Heart left ventricle (tissue), 16 donors: ENCODE measurements at places on chromosomes 2 and 18. TPM values are rescaled to one million over a fixed set of nuclear protein-coding genes. Genes with fewer than 3 reads are reported as not detected.
A peak's percentile ranks its signal among the peaks of the same experiment; 100 is the strongest.

Gene DES
- total RNA-seq: 27,245 TPM

Gene IFIH1
- 5.5 TPM for total RNA-seq

Gene CYTIP
- 1.9 TPM for total RNA-seq

Gene HAAO
- 2.1 TPM for total RNA-seq

Gene FAM237A
- total RNA-seq: not detected

Gene EXOC6B
- total RNA-seq: 188 TPM

Gene SPP2
- total RNA-seq: not detected

Gene GALNT3
- total RNA-seq: 0.16 TPM

Gene TGFA
- 1.1 TPM for total RNA-seq

Gene SPATS2L
- 103 TPM for total RNA-seq

Gene SCN7A
- 9.0 TPM for total RNA-seq

Gene FAM136A
- 22.0 TPM for total RNA-seq

Gene OSBPL6
- 3.9 TPM for total RNA-seq

- no peak for DNase-seq
These were observed 799.3 kb downstream of the BCL11A start for GRCh38 chr2:59754011-59754735.

DNA sequence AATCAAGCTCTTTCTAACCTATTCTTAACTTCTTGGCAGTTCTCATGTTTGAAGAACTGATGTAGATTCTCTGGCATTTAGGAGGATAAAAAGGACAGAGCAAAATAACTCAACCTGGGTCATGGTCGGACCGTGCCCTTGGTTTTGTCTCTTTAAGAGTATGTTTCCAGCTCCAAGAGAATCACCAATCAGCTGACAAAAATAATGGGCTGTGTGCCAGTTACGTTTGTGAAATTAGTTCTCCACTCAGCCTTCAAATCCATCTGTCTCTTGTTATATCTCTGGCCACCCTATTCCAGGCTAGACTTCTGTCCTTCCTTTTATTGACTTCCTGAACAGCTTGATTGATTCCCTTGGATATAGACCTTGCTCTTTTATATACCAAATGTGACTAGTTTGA is 225.7 kb downstream of the EPHA4 start:
- no peak for DNase-seq

GRCh38 chr18:46281185-46282176 is 177.3 kb downstream of the HAUS1 start:
- DNase-seq: peak; percentile 57

DNA sequence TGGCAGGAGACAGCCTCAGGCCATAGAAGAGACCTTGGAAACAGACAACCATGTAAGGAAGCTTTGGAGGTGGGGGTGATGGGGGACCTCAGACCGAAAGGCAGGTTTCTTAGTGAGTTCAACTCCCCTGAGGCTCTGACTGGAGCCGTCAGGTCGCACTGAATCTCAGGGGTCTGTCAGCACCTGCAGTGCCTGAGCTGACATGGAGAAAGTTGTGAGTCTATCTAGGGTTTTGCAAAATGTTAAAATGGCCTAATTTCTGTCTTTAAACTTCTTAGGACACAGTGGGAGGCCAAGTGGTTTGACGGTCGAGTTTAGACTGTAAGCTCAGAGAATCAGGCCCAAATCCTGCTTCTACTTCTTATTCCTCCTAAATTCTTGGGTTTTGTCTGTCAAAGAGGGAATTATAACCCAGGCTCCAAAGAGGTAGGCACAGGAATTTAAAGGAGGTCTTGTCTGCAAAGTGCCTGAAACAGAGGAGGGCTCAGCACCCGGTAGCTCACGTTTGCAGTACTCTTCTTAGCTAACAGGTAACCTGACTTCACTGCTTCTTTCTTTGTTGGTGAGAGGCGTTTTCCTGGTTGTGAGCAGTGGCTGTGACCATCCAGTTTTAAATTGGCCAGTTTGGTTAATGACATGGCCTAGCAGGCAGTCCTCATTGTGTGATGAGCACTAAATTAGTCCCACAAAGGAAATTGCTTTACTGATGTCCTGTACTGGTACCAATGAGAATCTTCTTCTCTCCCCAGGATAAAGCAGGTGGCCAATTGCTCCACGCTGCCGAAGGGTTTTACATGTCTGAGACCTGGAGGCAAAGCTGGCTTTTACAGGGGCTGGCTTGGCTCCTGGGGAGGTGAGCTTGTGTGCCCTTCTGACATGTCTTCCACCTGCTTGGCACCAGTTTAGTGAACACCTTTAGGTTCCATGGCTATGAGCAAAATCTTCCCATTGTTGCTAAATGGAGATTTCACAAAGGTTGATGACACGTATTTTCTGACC is 95.7 kb downstream of the MYCN start:
- DNase-seq: no peak

DNA sequence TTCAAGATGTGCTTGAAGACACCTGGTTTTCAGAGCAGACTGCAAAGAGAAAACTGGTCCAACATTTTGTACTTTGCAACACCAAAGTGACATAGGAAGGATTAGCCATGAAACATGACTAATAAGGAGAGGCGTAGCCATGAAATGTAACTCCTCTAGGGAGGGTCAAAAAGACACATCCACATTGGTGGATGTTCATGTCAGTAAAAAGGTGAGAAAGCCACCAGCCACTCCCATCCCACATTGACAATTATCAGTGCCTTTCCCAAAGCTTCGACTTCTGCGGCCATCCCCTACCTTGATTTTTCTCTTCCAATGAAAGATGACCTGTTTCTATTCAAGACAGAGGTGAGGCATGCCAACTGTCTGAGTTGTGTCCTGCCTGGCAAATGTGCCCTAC is 223.2 kb downstream of the ALK start:
- DNase-seq: no peak

- no peak for DNase-seq
These were observed 160.8 kb downstream of the AGPS start for GRCh38 chr2:177553176-177553884.

- DNase-seq: no peak
These were observed 24.0 kb downstream of the MAIP1 start for GRCh38 chr2:199979398-199979797.

GRCh38 chr18:27769152-27769551 is 407.8 kb downstream of the CDH2 start:
- DNase-seq: no peak

- no peak for DNase-seq
These were observed 78.3 kb downstream of the TAF4B start for GRCh38 chr18:26304511-26304910.

DNA sequence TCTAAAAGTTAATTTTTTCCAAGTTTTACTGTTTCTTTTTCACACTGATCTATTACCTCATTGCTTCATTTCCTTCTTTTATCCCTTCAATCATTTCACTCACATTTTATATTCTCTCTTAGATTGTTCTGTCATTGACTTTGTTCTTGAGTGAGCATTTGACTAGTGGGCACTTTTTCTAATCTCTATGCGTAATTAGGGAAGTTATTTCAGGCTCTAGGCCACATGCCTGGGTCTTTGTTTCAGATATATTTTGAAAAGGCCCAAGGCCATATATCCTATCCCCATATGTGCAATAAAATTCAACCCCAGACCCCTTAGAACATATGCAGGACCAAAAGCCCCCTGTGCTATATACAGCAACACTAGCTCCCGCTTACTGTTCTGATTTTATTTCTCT is 61.2 kb downstream of the MSH6 start:
- no peak for DNase-seq

DNA sequence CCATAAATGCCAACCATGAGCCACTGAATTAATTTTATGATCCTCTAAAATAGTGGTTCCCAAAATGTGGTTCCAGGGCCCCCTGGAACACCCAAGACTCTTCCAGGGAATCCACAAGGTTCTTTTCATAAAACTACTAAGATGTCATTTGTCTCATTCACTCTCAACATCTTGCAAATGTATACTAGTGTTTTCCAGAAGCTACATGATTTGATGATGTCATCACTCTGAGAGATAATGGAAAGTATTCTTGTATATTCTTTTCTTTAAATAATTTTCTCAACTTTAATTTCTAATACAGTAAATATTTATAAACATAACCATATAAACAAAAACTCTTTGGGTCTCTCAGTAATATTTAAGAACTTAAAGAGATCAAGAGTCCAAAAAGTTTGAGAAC is 57.0 kb downstream of the NRXN1 start:
- DNase-seq: no peak

- DNase-seq: no peak
These were observed 1.5 kb downstream of the CTDSP1 start for GRCh38 chr2:218400930-218401881.

DNA sequence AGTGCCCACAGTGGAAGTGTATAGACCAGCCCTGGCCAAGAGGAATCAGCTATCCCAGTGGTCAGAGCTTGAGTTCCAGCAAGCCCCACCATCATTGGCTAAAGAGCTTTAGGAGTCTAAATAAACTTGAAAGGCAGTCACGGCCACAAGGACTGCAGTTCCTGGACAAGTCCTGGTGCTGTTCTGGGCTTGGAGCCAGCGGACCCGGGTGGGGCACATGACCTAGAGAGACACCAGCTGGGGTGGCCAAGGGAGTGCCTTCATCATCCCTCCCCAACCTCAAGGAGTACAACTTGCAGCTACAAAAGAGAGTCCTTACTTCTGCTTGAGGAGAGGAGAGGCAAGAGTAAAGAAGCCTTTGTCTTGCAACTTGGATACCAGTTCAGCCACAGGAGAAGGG is 439.8 kb upstream of the TMEFF2 start:
- no peak for DNase-seq

DNA sequence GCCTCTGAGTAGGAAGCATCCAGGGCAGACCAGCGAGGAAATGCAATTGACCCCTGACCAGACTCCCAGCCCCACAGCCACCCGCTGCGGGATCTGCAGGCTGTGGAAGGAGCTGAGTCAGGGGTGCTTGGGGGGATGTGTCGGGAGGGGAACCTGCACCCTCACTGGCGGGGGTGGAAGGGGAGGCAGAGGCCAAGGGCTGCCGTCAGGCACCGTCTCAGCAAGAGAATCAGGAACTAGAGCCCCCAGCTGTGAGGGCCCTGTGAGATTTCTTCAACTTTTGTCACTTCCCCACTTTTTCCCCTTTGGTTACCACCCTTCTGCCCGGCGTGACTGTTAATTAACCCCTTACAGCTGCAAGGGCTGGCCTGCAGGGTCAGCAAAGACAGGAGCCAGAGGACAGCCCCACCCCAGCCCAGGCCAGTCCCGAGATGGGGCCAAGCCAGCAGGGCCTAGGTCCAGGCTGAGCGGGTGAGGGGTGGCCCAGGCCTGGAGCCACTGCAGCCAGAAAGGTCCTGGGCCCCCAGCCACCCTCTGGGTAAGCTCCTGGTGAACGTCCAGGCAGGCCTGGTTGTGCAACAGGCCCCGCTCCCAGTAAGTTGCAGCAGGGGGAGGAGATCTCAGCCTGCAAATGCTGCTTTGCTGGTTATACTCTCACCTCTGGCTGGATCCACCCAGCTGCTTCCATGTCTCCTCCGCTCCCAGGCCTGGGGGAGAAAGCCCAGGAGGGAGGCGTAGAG is 147.0 kb upstream of the ID2 start:
- DNase-seq: peak; percentile 87

DNA sequence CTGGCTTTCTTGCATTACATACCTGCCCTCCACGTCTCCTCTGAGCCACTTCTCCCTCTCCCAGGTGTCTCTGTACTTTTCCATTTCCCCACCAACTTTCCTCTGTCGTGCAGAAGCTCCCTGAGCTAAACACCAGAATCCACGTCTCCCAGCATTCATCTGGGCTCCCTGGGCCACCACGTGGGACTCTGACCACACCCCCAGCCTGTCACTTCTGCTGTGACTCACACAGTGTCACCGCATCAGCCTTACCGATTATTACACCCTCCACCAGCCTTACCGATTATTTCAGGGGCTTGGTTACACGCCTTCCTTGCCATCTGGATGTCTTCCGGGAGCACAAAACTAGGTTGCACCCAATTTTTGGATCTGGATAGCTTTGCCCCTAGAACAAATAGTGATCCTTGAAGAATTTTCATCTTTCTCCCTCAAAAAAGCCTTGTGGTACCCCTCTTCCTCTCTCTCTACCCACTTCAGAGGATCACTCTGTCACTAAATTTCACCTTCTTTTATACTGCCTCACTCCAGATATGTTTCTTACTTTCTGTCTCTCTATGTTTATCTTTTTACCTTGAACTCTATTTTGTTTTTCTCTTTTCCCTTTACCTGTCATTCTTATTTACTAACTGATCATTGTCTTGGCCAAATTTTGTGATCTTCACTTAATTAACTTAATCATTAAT is 136.9 kb upstream of the CAB39 start:
- no peak for DNase-seq

DNA sequence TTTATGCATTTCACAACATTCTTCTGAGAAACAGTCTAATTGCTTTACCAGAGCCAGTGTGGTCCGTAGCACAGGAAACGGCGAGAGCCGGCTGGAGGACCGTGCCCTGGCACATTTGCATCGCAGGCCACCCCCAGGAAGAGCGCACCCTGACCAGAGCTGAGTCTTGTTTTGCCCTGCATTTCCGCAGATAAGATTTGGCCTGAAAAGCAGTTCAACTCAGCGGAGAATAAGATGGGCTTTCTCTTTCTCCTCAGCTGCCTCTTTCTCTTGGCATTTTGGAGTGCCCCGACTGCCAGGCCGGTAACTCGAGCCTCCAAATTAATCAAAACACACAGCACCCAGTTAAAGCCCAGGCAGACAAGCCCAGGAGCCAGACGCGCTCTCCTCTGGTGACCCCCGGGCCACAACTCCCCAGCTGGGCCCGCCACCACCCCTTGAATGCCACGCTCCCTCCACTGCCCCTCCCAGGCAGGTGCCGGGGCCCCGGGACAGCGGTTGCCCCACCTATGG is 464 bp downstream of the COL4A4 start:
- DNase-seq: peak; percentile 15

GRCh38 chr2:37357530-37357929 is 13.1 kb downstream of the QPCT start:
- no peak for DNase-seq

- no peak for DNase-seq
These were observed 180.3 kb upstream of the ETAA1 start for GRCh38 chr2:67216881-67217280.

DNA sequence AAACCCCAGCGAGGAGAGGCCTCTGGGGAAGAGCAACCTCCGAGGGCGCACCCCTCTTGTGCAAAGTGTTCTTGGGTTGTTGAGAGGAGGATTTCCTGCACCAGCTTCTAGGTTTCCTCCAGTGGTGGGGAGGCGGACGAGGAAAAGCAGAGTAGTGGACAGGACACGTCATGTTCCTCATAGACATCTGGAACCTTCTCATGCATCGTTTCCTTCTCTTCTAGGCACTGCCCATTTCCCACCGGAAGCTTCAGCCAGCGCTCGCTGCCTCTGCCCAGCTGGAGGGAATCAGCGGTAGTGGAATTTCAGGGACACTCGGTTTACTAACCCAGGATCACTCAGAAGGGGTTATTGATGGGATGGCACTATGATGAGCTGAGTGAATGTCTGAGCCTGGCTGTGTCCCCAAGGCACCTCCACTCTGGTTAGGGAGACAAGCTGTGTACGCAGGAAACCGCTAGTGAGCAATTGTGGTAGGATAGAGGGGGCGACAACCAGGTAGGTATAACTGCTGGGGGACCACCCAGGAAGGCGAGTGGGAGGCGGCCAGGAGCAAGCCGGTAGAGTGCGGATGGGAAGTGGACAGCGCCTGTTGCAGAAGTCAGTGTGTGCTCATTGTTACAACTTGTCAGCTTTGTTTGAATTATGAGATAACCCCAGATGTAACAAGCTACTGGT is 960 bp upstream of the APOB start:
- no peak for DNase-seq
